Vagina (tissue), 2 donors: ENCODE measurements at places on chromosomes 1 and 21.
A peak's percentile ranks its signal among the peaks of the same experiment; 100 is the strongest.

DNA sequence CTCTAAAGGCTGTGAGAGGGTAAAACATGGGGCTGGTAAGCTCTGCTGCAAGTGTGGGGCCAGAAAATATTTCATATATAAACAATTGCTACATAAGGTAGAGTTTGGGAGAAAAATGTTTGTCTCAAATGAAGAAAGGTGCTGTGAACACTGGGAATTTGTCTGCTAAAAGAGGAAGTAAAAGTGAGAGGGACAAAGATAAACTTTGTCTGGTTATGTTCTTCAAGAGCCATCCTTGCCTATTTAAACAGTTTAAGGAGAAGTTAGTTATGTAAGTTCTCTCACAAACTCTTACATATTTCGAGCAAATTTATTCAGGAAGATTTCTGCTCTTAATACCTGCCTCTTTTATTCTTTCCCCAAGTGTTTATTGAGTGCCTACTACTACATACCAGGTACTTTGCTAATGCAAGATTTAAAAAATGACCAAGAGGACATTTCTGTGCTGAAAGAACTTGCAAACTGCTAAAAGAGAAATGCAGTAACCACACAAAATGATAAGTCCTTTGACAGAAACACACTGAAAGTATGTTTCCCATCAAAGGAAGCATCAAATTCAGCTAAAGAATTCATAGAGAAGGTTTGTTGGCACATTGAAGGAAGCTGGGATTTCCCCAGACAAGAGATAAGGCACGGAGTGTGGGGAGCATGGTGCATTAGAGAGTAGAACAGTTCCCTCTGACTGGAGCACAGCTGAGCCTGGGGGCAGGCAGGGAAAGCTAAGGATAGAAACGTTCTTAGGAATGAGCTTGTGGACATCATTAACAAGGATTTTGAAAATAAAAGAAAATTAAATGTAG is 549.1 kb downstream of the PTBP2 start:
- DNase-seq: no peak

DNA sequence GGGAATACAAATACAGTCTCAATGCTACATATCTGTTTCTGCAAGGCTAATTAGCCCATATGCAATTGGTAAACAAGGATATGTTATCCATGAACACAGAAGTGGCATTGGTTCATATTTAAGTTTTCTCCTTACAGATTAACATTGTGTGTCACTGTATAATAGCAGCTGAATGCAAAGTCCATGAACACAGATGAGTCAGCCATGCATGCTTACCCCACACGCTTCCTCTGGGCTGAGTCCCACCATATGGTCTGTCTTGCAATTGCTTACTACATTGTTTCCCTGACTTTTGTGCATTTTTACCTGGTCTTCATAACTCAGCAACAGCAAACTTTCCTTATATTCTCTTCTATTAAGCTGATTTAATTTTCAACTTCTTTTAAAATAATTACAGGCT is 41.5 kb upstream of the TSNAX start:
- no peak for DNase-seq

GRCh38 chr1:39178541-39179431 is 25.7 kb upstream of the MACF1 start:
- DNase-seq: no peak

- no peak for DNase-seq
Measured at GRCh38 chr1:231938211-231938610, 311.6 kb downstream of the DISC1 start.

- no peak for DNase-seq
Measured at GRCh38 chr1:15352128-15352957, 57.3 kb upstream of the EFHD2 start.

- DNase-seq: no peak
Measured at GRCh38 chr1:17991996-17992395, 115.6 kb upstream of the IGSF21 start.

- DNase-seq: no peak
Measured at GRCh38 chr1:187605736-187606135, 777.0 kb downstream of the PLA2G4A start.

DNA sequence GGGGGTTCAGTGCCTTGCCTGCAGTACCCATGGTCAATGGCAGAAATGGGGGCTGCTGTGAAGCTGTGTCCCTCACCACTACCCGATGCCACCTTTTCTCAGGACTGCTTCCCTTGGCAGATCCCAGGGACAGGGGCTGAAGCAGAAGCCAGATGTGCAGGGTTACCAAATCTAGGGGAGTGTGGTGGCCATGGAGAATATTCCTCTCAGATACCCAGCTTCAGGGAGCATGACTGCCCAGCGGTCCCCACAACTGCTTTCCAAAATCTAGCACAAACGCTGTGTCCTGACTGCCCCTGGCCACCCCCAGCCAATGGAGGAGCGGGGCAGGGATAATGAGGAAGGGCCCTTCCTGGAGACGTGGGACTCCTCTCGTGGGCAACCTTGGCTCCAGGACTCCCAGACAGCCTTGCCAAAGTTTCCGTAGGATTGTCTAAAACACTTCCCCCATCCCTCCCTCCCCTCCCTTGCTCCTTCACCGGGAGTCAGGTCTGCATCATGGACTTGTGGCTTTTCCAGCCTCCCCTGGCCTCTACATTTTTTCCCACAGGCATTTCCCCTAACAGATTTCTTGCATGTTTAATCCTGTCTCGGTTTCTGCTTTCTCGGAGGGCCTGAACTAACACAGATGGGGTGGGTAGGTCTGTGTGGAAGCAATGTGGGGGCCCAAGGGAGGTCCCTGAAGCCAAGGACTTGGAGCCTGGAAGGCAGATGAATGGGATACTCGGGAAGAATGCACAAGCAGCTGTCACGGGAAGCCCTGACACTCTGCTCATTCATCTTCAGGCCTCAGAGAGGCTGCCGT is 80.5 kb downstream of the OMA1 start:
- no peak for DNase-seq

DNA sequence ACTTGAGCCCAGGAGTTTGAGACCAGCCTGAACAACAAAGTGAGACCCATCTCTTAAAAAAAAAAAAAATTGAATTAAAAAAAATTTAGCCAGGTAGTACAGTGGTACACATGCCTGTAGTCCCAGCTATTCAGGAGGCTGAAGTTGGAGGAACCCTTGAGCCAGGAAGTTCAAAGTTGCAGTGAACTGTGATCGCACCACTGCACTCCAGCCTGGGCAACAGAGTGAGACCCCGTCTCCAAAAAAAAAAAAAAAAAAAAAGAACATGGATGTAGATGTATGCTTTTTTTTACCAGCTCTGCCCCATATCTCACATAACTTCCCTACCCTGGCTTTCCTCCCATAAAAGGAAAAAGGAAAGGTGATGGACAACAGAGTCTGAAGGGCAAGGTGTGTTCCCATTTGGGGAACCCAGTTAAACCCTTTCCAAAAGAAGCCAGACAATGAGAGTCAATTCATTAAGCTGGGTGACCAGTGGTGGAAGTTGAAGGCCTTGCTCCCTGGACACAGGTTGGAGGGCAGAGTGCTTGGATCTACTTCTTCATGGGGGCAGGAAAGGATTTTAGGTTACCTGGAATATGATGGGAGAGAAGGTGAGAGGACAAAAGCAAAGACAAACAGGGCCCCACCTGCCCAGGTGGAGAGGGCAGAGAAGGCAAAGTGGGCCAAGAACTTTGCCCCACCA is 2.9 kb downstream of the KRTCAP2 start:
- peak; percentile 6 for DNase-seq

GRCh38 chr1:16398371-16398953 is 31.4 kb downstream of the SZRD1 start:
- DNase-seq: no peak

DNA sequence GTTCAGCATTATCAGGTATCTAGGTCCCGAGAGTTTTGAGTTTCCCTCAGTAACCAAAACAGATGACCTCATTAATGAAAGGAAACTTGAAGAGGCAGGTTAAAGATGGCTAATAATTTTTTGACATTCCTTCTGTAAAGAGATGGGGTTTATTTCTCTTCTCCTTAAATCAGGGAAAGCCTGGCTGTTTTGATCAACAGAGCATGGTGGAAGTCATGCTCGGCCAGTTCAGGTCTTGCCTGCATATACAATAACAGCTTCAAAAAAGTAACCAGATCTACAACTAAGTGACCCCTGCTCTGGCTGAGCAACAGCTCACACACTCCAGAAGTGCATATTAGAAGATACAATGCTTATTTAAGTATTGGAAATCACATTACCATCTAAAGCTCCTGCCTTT is 36.6 kb upstream of the POU2F1 start:
- DNase-seq: no peak
